Activated gamma-delta T cell treated with anti-CD3 and anti-CD28 coated beads, Interleukin-2, amount 50 U/mL, for 16 hours (primary cell): ENCODE measurements at places on chromosomes 1 and 21.

- no peak for DNase-seq
Measured at GRCh38 chr21:46194374-46195334, 10.4 kb upstream of the SPATC1L start.

- DNase-seq, result no peak
Measured at GRCh38 chr1:2436876-2437275, 24.5 kb upstream of the PEX10 start.

GRCh38 chr1:65791396-65791795 is 1.3 kb upstream of the PDE4B start:
- no peak for DNase-seq

- peak; percentile 26 for DNase-seq
Measured at GRCh38 chr1:115052454-115053083, 22.9 kb downstream of the TSHB start.

DNA sequence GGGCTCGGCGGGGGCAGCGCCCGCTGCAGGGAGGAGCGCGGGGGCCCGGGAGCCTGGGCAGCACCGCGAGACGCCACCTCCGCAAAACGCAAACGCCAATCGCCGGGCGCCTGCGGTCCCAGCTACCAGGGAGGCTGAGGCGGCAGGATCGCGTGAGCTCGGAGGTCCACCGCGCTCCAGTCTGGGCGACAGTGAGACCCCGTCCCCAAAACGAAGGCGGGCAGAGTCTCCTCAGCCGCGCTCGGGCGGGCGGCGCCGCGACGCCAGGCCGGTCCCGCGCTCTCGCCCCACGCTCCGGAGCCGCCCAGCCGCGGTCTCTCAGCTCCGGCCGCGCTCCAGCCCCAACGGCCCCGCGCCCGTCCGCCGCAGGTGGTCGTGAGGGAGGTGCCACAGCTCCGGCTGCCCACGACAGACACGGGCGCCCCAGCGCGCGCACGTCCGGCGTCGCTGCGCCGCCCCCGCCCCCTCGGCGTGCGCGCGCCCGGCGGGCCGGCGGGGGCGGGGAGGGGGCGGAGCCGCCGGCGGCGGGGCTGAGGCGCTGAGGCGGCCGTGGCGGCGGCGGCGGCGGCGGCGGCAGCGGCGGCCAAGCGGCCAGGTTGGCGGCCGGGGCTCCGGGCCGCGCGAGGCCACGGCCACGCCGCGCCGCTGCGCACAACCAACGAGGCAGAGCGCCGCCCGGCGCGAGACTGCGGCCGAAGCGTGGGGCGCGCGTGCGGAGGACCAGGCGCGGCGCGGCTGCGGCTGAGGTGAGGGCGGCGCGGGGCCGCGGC is at the start of gene ADARB1:
ADARB1 (plus strand) TSS at position 533 of the 770 bp plus-strand sequence. CDS start 97,077 bp downstream, outside the sequence.
- peak; percentile 51 for DNase-seq

DNA sequence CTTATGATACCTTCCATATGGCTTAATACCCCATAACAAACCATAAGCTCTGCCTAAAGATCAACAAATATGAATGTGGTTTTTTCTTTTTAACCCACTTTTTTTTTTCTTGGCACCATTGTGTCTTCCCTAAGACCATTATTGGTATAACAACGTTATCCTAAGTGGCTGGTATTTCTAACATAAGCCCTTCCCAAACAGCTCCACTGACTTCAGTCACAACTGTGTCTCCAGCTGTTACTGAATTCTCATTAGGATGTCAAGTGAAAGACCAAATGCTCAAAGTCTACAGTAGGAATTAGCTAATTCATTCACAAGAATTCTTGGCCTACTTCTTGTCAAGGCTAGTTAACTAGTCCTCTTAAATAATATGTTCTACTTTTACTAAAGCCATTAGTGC is 4.2 kb upstream of the RXRG start:
- DNase-seq, result no peak

GRCh38 chr1:56135864-56136147 is 443.6 kb downstream of the PLPP3 start:
- DNase-seq, result no peak
